Activated CD8-positive, alpha-beta memory T cell treated with anti-CD3 and anti-CD28 coated beads for 4 hours (primary cell): ENCODE measurements at places on chromosomes 6 and 20.

GRCh38 chr6:29981211-29981812 lies 39.0 kb downstream of the HLA-A start:
- DNase-seq = no peak

- DNase-seq = no peak
Measured at GRCh38 chr6:34018961-34019606, 126.8 kb downstream of the GRM4 start.

- no peak for DNase-seq
Measured at GRCh38 chr20:47950124-47950912, 165.0 kb upstream of the SULF2 start.

- DNase-seq = no peak
Measured at GRCh38 chr6:81331526-81331925, 421.0 kb downstream of the TENT5A start.

DNA sequence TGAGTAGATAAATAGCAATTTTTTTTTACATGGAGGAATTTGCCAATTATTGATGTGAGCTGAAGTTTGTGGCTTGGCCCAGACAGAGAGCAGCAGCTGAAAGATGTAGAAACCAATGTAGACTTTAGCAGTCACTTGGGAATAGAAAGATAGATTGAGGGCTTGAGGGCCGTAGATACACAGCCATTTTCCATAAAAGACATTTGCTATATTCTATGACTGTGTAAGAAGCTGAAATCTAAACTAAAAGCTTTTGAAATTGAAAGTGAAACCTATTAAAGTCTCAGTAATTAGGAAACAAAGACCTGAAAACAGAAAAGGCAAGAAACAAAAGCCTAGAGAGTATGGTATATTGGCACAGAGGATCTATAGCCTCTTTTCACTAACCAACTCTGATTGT lies 332.7 kb downstream of the CENPW start:
- DNase-seq = no peak

DNA sequence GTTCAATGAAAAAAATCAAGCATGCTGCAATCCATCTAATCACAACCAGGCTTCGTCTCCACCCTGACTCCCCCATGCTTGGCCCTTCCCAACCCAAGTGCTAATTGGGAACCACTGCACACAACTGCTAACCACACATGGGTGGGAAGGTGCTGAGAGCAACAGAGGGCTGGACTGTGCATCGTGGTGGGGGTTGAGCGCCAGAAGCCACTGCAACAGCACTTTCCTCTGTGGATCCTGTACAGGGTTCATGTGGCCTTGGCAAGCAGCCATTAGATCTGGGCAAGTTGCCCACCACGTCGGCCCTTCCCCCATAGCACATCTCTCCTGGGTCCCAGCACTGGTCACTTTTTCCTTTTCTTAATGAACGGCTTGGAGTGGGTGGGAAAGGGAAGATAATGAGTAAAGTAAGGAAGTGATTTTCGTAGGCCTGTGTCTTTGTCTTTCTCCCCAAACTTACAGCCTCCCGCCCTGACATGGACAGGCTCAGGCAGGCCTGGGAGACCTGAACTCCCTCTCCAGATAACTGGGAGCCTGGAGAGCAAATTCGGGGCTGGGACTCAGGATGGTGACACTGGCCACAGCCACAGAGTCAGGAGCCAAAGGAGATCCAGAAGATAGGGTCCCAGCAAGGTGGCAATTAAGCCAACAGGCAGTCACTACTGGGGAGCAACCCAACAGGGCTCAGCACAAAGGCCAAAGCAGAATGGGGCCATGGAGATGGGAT lies 34.4 kb upstream of the MRPS10 start:
- DNase-seq = no peak

GRCh38 chr6:12593771-12594529 lies 122.6 kb upstream of the PHACTR1 start:
- no peak for DNase-seq

DNA sequence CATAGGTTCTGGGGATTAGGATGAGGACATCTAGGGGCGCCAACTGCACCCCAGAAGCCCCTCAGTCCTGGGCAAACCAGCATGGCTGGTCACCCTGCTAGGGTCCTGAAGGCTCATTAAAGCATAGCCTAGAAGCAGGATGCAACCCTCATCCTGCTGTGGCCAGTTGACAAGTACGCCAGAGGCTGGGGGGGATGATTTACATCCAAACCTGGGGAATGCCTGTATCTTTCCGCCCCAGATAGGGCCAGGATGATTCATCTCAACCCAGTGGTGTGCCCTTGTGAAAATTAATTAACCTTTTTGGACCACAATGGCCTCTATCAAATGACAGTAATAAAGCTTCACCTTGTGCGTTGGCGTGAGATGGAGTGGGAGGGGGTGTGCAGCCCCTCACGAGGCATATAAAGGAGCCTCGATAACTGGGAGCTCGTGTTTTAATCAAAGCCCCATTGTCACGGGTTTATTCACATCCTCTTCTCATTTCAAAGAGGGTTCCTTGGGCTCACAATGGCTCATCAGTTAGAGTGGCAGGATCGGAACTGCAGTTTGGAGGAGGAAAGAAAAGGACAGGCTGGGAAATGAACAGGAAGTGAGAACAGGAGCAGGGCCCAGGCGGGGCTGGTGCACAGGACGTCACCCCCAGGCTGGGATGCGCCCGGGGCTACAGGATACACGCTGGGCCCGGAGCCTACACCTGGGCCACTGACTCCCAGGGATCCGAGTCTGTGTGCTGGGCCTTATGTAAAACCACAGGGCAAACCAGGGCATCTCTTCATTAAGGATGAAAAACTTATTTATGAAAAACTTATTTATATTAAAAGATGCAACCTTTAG lies 121.8 kb upstream of the PHACTR3 start:
- DNase-seq = no peak

DNA sequence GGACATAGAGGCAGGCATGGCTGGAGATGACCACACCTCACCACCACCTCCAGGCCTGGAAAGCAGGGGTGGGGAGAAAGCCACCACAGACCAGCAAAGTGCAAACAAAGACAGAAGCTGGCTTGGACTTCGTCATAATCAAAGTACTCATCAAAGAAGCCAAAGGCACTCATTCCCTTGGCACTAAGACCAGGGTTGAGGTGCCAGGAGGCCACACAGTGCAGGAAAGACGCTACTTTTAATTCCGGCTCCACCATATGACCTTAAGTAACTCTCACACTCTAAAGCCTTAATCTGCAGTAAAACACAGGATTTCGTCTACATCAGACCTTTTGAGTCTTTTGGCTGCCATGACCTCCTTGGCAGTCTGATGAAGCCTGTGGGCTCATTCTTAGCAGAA lies 123.1 kb downstream of the HIVEP2 start:
- DNase-seq = no peak

- DNase-seq = no peak
Measured at GRCh38 chr6:156617376-156617775, 159.8 kb upstream of the ARID1B start.

- no peak for DNase-seq
Measured at GRCh38 chr6:73968221-73968757, 272.3 kb downstream of the CD109 start.

GRCh38 chr6:30612687-30613248 lies 4.3 kb downstream of the PPP1R10 start:
- no peak for DNase-seq

DNA sequence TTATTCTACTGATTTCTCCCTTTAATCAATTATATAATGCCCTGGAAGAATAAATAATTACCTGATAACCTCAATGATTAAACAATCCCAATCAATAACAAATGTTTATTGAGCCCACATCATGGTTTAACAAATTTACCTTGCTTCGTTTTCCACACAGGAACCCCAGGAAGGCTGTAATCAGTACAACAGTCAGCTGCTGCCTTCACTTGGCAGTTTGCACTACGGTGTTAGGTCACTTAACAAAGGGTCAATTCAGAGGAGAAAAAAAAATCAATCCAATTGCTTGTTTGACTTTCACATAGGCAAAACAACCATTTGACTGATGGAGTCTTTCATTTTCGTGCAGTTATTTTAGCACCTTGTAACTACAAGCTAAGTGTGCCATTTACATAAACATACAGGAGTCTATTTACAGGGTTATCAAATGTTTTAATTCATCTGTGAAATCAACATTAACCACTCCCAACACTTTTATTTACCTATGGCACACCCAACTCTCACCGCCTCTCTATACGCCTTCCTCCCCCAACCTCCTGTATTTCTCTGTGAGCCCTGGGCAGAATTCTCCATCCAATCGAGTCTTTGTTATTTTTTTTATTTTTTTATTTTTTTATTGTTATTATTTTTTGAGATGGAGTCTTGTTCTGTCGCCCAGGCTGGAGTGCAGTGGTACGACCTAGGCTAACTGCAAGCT lies 140.4 kb upstream of the TAB2 start:
- DNase-seq = no peak

GRCh38 chr6:85677234-85677956 lies 34.7 kb upstream of the SYNCRIP start:
- DNase-seq = no peak

- no peak for DNase-seq
Measured at GRCh38 chr6:157019733-157020132, 242.6 kb downstream of the ARID1B start.

- DNase-seq = no peak
Measured at GRCh38 chr6:434051-434705, 42.6 kb downstream of the IRF4 start.

DNA sequence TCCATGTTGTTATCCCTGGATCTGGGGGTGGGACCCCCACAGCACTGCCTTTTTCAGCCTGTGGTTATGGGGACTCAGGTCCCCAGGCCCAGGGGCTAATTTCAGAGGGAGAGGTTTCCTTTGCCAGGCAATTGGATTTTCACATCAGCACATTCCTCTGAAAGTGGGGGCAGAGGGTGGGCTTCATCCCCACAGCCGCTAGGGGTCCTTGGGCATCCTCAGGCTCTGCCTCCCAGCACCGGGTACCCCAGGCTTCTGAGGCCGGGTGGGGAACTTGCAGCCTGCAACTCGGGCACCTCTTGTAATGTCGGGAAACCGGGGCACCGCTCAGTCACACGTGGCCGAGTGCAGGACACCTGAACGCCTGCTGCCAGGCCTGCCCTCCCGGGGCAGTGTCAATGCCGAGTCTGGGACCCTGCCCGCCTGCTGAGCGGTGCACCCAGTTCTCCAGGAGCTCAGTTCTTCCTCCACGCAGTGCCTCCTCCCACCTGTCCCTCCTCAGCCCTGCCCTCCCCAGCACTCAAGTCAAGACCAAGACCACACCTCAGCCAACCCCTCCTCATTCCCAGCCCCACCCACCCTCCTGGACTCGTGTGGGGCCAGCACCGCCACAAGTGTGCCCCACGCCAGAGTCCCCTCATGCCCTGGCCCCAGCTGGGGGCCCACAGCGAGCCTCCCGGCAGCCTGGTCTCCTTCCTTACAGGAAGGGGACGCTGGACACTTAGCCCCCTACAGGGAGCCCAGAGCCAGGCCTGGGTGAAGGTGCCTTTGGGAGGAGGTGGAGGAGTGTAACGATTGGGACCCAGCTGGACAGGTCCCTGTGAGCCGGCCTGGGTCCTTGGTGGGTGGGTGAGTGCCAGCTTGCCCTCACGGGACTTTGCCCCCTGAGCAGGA lies 8.8 kb upstream of the CHRNA4 start:
- DNase-seq = no peak

DNA sequence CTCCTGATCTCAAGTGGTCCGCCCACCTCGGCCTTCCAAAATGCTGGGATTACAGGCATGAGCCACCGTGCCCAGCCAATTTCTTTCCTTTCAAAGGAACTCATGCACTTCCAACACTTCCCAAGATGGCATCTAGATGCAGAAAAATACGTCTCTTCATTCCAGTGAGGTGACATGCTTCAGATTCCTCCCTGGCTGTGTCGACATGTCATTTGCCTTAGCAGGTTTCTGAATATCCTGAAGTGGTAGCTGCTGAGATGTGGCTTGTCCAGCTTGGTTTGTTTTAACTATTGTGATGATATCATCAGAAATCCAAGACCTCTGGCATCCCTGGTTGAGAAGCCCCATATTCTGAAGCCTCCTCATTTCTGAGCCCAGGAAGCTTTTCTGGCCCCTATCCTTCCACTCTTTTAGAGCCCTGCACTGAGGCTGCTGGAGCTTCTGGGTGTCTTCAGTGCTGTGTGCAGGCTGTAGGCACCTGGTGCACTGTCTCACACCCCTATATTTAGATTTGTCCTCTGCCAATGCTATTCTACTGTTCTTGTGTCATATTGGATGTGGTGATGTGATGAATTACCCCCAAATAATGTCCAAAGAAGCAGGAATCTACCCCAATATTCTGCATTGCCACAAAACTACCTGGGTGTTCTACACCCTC lies 73.3 kb upstream of the E2F3 start:
- DNase-seq = no peak

DNA sequence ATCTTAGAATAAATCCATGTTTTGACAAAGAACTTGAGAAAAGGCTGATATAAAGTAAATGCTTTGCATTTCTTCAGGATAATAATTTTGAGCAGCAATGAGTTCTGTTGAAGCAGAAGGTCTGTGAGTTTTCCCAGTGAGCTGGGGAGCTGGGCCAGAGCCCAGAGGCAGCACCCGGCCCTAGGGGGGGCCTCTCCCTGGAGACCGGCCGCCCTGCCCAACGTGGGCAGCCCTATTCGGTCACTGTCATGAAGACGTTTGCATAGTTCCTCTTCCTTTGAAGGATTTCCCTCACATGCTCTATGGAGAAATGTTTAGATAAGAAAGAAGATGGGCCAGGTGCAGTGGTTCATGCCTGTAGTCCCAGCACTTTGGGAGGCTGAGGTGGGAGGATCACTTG lies 404.8 kb downstream of the THBS2 start:
- no peak for DNase-seq

DNA sequence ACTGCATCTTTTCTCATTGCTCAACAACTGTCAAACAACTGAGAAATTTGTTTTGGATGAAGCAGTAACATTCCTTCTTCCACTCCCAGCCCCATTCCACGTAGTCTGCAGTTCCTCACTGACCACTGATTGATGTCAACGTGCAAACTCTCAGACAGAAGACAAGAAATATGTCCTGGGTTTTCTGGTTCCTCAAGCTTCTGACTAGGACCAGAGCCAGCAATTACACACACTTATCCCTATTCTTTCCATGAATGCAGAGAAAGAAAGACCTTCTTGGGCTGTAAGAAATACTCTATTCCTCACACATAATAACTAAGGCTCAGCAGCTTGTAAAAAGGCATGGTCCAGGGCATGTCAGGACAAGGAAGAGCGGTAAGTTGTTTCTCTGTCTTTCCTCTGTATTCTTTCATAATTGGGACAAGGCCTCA lies 790.1 kb upstream of the SLC35B3 start:
- DNase-seq = no peak

DNA sequence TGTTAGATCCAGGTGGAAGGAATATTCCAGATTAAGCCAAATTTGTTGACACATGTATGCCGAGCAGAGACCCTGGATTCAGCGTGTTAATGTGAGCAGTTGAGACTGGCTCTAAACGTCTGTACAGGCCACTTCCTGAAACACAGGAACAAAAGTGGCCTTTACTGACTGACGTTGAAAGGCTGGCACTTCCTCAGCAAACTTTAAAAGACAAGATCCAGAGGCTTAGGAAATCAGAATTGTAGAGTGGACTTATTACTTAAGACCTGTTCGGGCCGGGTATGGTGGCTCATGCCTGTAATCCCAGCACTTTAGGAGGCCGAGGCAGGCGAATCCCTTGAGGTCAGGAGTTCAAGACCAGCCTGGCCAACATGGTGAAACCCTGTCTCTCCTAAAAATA lies 125.7 kb upstream of the ARID1B start:
- no peak for DNase-seq
